ENCODE measurements at places on chromosomes 6 and 20. TPM values are rescaled to one million over a fixed set of nuclear protein-coding genes. Genes with fewer than 3 reads are reported as not detected.

ADGB gene
- total RNA-seq = 6.6 TPM

GRM1 gene
- 3.3 TPM for total RNA-seq

FAM83C gene
- not detected for total RNA-seq

CST2 gene
- not detected for total RNA-seq
